ENCODE measurements at places on chromosomes 12 and 14. TPM values are rescaled to one million over a fixed set of nuclear protein-coding genes. Genes with fewer than 3 reads are reported as not detected.

GRCh38 chr12:122449317-122449716, 26.8 kb upstream of the CLIP1 start:
- no peak for DNase-seq

- no peak for DNase-seq
Observed at GRCh38 chr12:75954749-75955148, 76.8 kb downstream of the PHLDA1 start.

DNA sequence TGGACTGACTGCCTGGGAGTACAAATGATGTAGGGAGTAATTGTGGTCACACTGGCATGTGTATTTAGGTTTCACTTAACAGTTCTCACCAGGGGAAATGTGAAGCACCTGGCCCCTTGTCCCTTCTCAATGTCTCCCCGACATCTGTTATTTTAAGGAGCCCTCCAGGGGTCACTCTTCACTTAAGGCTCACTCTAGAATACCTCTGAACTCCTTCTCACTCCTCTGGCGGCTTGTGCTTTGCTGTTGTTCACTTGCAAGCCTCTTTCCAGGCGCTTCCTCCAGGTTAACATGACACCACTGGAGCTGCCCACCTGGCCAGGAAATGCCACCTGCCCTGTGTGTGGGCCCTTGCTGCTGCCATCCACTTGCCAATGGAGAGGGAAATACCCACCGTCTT, 56.5 kb upstream of the GZMB start:
- DNase-seq = no peak

The CLEC2B gene
- total RNA-seq = 31.4 TPM

The CATSPERB gene
- 11.6 TPM for total RNA-seq
